ENCODE measurements at places on chromosomes 4 and X.

- peak; percentile 22 for DNase-seq
Measured at GRCh38 chr4:104859601-104860237, 287.0 kb upstream of the TET2 start.

GRCh38 chrX:40006106-40007017, 91.4 kb downstream of the BCOR start:
- peak; percentile 65 for DNase-seq

DNA sequence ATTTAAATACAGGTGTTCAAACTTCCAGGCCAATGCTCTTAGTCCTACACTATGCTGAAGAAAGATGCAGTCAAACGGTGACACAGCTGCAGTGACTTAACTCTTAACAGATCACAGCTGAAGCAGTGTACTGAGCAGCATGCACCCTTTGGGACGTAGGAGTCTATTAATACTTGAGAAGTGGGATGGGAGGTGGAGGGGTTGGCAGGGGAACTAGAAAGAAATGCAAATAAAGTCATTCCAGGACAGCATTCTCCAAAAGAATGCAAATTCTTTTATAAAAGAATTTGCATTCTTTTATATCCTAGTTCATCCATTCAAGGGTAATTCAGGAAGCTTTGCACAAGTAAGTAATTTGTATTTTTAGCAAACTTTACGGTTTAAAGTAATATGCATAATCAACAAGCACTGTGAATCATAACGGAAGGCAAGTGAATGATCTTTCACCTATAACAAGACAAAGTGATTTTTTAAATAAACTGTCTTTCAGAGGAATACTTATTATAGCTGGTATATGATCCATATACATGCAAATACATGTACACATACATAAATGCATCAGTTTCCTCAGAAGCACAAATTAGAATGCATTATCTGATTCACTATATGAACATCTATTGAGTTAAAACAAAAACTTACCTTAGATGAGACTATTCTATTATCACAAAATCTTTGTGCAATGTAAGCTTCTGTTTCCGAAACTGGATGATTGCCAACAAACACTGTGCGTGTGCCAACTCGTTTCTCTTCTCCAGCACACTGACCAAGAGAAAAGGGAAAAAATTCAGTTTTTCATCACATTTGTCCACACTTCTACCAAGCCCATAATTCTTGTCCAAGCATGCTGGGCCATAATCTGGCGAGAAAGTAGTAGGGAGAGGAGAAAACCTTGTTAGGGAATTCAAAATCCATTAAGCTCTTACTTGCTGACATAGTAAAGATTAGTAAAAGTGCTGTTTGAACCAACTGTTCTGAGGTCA, 106.5 kb downstream of the ATP11C start:
- DNase-seq: peak; percentile 32

DNA sequence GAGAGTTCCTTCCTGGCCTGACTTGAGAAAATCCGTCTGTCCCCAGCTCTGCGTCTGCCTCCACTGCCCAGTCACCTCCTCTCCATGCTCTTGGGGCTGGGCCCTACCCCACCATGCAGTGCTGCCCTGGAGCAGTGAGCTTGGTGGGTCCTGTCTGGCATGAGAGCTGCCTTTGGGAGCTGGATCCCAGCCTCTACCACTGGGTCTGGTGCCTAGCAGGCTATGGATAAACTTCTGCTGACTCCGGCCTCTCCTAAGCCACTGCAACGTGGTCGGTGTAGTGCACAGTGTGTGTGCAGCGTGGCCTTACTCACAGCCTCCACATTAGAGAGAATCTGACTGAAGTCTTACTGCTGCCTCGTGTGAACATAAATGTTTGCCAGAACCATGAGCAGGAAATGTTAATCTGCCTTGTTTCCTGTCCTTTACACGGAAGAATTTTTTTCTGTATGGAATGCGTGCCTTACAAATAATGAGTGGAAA, 47.6 kb downstream of the HTT start:
- peak; percentile 68 for DNase-seq

DNA sequence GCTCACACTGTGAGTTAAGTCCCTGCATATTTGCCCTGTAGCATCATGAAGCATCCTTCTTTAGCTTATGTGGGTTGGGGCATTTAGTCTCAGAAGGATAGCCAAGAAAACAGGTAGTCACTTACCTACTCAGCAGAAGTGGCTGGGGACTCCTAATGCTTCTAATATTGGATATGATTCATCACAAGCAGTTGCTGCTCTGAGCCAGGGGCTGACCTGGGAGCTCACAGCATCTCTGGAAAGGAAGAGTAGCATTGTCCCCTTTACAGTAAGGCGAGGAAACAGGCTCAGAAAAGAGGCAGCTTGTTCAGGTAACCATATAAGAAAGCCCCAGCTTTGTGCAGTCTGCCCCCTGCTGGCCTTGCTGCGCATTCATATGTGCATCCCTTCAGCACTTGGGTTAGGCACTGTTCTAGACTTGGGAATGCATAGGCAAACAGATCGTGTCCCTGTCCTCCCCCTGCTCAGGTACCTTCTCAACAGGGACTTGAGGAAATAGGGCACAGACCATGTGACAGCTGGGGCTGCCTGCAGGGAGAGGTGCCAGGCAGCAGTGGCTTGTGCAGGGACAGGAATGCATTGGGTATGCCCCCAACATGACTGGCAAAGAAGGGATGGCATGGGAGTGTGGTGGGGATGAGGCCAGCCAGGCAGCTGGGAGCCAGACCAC, 35.7 kb upstream of the TBC1D14 start:
- peak; percentile 67 for DNase-seq

DNA sequence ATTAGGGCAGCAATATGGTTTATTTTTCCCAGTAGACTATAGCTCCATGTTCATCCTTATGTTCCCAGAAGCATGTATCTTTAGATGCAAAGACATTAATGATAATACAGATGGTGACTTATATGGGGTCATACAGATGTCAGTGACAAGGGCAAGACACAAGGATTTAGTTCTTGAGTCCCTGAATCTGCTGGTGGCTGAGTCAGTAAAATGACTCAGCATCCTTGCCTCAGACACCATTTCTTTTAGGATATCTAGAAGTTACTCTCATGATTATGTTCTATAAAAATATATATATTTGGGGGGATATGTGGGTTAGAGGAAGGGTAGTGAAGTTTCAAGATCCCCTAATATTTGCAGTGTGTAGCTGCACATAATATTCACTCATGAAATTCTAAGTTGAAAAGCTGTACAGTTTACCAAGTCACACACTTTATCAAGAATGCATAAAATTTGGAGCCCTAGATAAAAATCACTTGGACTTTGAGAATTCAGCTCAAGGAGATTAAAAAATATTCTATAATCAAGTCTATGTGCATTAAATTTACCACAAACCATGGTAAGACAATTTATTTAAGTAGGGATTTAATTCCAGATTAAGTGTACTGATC, 101.9 kb downstream of the LNX1 start:
- DNase-seq: no peak

GRCh38 chrX:53440101-53440500, 5.9 kb upstream of the HSD17B10 start:
- no peak for DNase-seq

Measured in lung (tissue), 17 donors.